Melanocyte of skin (primary cell): ENCODE measurements at places on chromosomes 3 and 15. TPM values are rescaled to one million over a fixed set of nuclear protein-coding genes. Genes with fewer than 3 reads are reported as not detected.

The MYO1E gene
- total RNA-seq = 157 and 163 TPM in 2 replicates

The ULK4 gene
- total RNA-seq = 13.8 and 17.8 TPM in 2 replicates

The ZCWPW2 gene
- 0.69 and 0.73 TPM in 2 replicates for total RNA-seq

The CHST2 gene
- total RNA-seq = 5.5 and 24.7 TPM in 2 replicates
